IgD-negative memory B cell (primary cell): ENCODE measurements at places on chromosomes 11 and 22. TPM values are rescaled to one million over a fixed set of nuclear protein-coding genes. Genes with fewer than 3 reads are reported as not detected.

The HDAC10 gene
- polyA plus RNA-seq: 8.6 TPM

The CCDC134 gene
- polyA plus RNA-seq: 6.1 TPM

The PLCB3 gene
- 0.33 TPM for polyA plus RNA-seq

The PNPLA3 gene
- polyA plus RNA-seq: not detected

The RASGRP2 gene
- polyA plus RNA-seq: 350 TPM

The LYVE1 gene
- 0.10 TPM for polyA plus RNA-seq

The CRACR2B gene
- polyA plus RNA-seq: 20.0 TPM

The SLC1A2 gene
- not detected for polyA plus RNA-seq

The RFPL1 gene
- not detected for polyA plus RNA-seq

The HTATIP2 gene
- 57.7 TPM for polyA plus RNA-seq

The HYLS1 gene
- 12.5 TPM for polyA plus RNA-seq

The MCHR1 gene
- not detected for polyA plus RNA-seq

The APBB1 gene
- polyA plus RNA-seq: 21.4 TPM

The HORMAD2 gene
- not detected for polyA plus RNA-seq

The PARVG gene
- 120 TPM for polyA plus RNA-seq

The GDPD4 gene
- not detected for polyA plus RNA-seq

The TRAF6 gene
- 12.2 TPM for polyA plus RNA-seq

The MGAT3 gene
- polyA plus RNA-seq: 2.1 TPM

The DSCAML1 gene
- not detected for polyA plus RNA-seq

The MS4A3 gene
- not detected for polyA plus RNA-seq

The CACNA1I gene
- 0.04 TPM for polyA plus RNA-seq

The TAGLN gene
- 1.6 TPM for polyA plus RNA-seq

The CLTCL1 gene
- polyA plus RNA-seq: 1.3 TPM

The YPEL1 gene
- 16.8 TPM for polyA plus RNA-seq

The ZNF70 gene
- 0.20 TPM for polyA plus RNA-seq

The CLCF1 gene
- polyA plus RNA-seq: 5.1 TPM

The TTC9C gene
- polyA plus RNA-seq: 35.0 TPM

The PIWIL4 gene
- 0.28 TPM for polyA plus RNA-seq

The CAPRIN1 gene
- 63.5 TPM for polyA plus RNA-seq

The NFAM1 gene
- polyA plus RNA-seq: 1.1 TPM

The ANGPTL5 gene
- polyA plus RNA-seq: not detected

The OR5B21 gene
- not detected for polyA plus RNA-seq

The MTCH2 gene
- 58.9 TPM for polyA plus RNA-seq

The JAML gene
- 5.9 TPM for polyA plus RNA-seq

The ART1 gene
- polyA plus RNA-seq: not detected

The GPR83 gene
- 0.20 TPM for polyA plus RNA-seq

The NAA40 gene
- polyA plus RNA-seq: 13.9 TPM
